ENCODE measurements at places on chromosomes 4 and X.

DNA sequence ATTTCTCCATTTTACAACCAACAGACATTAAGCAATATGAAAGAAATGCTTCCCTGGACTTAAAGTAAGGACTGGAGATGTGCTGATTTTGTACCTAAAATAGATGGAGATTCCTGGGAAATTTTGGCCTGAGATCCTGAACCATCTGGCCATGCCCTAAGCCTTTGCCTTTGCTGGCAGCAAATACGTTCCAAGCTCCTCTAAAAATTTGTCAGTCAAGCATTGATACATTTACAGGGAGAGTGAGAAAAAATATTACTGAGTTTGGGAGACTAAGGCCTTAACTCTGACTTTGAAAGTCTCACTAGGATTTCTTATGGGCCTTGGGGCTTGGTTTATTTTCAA lies 63.9 kb downstream of the FHDC1 start:
- no peak for DNase-seq

- DNase-seq: no peak
Observed at GRCh38 chr4:150510176-150510865, 71.6 kb upstream of the MAB21L2 start.

DNA sequence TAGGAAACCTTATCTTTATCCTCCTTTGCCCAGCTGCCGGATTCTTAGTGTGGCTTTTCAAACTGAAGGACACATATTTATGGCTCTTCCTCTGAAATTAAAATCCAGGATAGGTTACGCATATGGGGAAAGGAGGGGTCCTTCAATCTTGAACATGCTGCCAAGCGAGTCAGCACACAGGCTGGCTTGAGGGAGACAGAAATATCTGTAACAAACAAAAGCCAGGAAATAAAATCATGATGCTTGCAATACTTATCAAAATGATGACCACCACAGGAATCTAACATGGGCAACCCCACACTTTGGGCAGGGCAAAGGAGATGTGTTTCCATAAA lies 196.4 kb upstream of the LDB2 start:
- DNase-seq: no peak

DNA sequence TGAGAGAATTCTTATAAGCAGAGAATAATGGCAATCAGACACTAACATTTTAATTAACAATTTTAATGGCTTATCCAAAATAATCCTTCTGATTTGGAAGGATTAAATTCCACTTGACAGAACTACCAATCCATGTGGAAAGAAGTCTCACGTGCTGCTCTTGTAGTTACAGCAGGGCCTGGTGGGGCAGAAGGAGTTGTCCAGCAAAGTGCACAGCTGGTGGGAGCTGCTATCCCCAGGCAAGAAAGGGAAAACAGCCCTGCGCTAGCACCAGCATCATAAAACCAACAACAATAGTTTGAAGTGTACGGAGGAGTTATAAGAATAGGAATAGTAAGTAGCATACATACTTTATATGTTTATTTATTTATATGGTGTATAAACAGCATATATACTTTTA lies 127.4 kb upstream of the TRIM2 start:
- no peak for DNase-seq

DNA sequence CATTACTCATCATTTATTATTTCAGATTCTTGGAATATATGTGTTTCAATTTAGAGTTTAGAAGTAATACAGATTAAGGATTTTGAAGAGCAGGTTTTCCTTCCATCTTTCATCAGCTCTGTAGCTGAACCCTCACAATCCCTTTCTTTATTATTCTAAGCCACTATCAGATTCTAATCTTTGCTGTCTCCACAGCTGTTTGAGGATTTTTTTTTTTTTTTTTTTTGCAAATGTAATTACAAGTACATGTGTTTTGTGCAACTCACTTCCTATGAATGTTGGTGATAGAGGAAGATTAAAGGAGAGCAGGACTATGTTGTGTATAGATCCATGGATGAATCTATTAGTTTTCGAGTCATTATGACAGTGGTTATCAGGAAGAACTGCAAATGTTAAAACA lies 87.4 kb upstream of the TENM3 start:
- no peak for DNase-seq

DNA sequence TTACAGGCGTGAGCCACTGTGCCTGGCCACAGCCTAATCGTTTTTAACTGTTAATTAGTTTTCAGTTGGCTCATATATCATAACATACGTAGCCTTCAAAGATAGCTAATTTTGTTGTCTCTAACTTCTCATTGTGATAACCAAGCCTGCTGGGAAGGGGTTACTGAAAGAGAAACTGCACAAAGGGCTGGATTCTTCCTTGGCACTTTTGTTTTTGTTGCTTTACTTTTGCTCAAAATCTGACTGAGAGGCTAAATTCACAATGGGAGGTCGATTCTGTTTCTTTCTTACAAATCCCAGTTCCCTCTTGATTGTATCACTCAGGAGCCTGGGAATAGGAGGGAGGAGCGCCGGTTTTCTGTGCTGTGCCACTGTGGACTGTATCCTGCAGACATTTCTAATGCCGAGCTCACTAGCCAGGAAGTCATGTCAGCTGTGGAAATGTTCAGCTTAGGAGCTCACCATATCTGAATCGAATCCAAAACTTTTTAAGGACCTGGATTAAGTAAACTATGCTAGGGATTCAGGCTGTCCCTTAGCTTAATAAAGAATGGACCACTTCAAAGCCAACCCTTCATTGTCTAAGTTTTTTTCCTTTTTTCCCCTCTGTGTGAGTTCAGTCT lies 120.5 kb upstream of the FAT1 start:
- DNase-seq: no peak

DNA sequence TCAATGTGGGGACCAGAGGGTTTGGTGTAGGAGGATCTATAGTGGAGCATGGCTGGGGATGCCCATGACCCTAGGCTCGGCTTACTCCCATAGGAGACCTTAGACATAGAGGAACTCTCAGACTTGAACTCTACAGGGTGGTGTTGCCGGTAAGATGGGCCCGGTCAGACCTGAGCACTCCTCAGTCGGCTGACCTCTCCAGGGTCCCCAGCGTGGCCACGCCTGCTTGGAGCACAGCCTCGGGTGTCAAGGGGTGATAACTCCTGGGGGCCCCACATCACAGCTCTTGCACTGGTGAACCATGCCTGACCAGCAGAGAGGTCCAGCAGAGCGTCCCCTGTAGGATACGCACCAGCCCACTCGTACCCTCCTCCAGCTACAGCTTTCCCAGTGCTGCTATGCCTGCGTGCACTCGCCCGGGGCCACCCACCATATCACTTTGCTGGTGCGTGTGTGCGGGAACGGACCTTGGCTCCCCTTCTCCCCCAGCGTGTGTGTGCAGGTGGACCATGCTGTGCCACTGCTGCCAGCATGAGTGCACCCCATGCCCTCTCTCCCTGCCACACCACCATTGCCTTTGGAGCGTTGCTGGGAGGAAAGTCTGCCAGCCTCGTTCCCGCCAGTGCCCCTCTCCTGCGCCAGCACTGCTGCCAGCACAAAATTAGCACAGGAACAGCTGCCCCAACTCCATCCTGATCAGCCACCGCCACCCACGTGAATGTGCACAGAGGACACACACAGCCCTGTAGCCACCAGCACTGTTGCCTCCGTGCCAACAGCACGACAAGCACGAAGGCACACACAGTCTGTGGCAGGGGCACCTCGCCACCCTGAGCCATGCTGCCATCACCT lies 806.6 kb downstream of the GLUD2 start:
- DNase-seq: no peak

- DNase-seq: no peak
Observed at GRCh38 chr4:147879676-147880075, 147.8 kb downstream of the ARHGAP10 start.

DNA sequence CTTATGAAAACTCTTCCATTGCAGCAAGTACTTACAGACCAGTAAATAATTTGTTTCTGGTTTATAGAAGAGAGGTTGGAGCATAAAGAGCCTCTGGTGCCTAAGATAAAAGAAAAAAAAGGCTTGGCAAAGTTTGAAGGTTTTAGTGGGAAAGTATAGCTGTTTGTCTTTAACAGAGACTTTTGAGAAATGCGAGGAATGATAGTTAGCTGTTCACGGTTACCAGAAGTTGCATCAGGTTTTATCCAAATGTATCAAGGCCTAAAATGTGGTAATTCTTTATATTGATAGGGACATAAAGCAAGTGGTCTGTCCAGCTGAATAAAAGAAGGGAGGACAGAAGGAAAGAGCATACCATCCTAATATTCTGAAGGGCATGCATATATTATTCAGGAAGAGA lies 29.3 kb downstream of the RAP1GDS1 start:
- no peak for DNase-seq

DNA sequence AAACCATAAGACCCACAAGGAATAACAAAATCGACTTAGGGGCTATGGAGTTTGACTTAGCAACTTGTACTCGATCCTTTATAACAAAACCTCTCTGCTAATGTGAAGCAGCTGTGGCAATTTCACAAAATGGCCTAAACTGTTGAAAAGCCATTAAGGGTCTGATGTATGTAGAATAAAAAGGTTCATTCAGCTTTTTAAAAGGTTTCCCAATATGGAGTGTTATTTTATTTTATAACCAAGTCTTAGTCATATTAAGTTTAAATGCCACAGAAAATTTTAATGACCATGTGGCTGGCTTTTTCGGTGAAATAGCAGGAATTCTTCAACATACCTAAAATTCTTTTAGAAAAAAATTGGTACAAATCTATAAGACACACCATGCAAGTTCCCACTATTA lies 291.8 kb upstream of the HAND2 start:
- DNase-seq: no peak

GRCh38 chr4:6349896-6350603 lies 80.4 kb downstream of the WFS1 start:
- DNase-seq: no peak

DNA sequence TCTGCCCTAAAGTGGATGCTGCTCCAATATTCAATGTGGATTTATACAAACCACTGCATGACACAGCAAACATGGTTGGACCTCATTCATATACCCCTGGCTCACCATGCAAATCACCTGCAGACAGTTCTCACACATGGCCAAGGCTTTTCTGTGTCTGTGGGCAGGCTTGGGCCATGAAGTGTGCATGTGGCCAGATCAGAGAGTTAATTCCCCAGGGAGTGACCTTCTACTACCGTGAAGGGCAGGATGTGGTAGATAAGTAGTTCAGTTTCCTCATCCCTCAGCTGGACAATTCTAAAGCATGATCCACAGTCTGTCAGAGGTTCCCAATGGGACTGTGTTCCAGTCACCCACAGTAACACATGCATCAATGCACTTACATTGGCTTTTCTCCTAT lies 24.6 kb upstream of the BCLAF3 start:
- DNase-seq: no peak

GRCh38 chrX:3262901-3263300 lies 83.6 kb downstream of the MXRA5 start:
- no peak for DNase-seq

DNA sequence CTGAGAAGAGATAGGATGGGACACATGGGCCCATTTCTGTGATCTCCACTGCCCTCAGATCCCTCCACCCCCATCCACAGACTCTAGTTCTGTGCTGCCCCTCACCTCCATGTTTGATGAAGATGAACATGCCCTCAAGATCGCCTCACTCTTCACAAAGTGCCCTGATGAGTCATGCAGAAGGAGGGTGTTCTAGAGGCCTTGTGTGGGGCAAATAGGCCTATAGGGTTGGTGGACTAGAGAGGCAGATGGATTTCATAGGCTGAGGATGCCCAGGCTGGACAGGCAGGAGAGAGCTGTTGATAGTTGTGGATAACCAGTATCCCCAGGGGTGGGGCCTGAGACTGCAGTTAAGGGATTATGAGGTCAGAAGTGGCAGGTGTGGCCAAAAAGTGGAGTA lies at the start of gene CXorf65:
CXorf65 (minus strand) TSS at position 314 of the 400 bp plus-strand sequence; CDS start at position 130, 184 bp downstream.
- DNase-seq: no peak

DNA sequence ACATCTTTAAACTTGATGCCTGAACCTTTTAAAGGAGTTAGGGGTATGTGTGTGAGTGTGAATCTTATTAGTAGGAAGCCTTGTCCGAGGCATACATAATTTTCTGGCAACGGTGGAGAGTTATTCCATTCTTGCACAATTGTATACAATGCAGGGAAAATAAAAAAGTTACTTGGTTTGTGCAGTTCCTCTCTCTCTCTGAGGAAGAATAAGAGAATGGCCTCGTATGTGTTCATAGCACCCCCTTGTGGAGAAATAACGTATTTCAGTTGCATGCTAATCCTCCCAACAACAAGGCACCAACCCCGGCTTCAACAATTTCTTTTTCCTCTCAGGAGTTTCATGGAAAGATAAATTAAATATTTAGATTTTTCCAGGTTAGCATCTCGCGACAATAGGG lies 33.7 kb upstream of the FGF13 start:
- DNase-seq: no peak

- DNase-seq: no peak
Observed at GRCh38 chrX:53732797-53733196, 46.3 kb upstream of the HUWE1 start.

GRCh38 chr4:75321484-75321883 lies 192.7 kb downstream of the RCHY1 start:
- DNase-seq: no peak

DNA sequence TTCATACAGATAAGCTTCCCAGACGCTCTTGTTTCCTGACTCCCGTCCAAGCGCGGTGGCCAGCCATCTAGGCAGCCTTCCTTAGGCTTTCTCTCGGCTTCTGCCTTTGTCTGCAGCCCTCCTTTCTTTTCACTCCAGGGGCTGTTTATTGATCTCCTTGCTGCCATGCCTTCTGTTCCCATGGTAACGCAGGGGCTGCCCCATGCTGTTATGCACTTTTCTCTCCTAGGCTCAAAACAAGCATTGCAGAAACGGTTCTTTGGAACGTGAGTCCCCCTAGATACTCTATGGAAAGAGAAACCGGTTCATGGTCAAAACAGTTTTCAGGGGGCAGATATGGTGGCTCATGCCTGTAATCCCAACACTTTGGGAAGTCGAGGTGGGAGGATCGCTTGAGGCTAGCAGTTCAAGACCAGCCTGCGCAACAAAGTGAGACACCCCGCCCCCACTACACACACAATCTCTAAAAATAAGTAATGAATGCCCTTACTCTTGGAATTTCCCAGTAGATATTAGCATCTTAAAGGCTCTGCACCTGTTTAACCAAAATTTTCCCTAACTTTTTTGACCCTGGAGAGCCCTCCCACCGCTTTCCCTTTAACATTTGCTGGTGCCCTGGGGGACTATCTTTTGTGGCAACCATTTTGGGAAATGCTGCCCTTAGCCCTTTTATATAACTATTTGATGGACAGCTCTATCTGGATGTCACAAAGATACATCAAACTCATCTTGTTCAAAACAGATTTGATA lies 53.9 kb upstream of the ZNF157 start:
- no peak for DNase-seq

DNA sequence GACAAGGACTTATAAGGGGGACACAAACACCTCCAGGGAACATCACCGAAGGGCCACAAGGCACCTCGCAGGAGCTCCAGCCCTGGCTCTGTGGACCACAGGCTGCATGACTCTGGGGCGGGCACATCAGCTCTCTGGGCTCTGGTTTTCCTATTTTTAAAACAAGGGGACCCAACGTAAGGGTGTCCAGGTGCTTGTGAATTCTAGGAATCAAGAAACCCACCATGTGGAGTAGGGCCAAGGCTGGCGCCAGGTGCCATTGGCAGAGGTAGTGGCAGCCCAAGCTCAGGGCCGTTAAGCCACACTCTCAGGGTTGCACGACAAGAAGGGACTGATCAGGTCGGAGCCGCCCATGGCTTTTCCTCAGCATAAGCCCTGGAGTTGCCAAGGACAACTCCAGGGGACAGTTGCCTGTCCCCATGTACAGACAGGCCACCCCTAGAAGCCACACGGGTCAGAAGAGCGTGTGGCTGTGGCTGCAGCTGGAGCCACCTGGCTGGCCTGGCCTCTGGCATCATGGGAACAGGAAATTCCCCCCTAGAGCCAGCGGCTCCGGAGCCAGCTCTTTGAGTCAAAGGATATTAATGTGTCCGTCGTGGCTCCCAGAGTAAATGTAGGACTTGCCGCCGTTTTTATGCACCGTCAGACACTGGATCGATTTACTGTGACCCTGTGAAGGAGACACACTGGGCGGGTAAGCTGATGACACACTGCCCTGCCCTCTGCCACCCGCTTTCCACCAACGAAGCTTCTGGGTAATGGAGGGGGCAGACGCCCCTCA lies 32.5 kb downstream of the WDR1 start:
- no peak for DNase-seq

All from stimulated activated CD4-positive, alpha-beta T cell treated with anti-CD3 and anti-CD28 coated beads, Interleukin-1b, Interleukin-23, amount 100 ng/mL, for 24 hours (primary cell).